ENCODE measurements at places on chromosomes 3 and 15. TPM values are rescaled to one million over a fixed set of nuclear protein-coding genes. Genes with fewer than 3 reads are reported as not detected.

The LRRC3B gene
- not detected for total RNA-seq

The TMCO5A gene
- not detected for total RNA-seq

The GRK7 gene
- total RNA-seq, result not detected

The GPR171 gene
- 1.6 TPM for total RNA-seq

The BFSP2 gene
- 1.6 TPM for total RNA-seq

The GHSR gene
- not detected for total RNA-seq

The TRAIP gene
- 8.7 TPM for total RNA-seq

The TEX55 gene
- total RNA-seq, result not detected

The WNT7A gene
- total RNA-seq, result not detected

DNA sequence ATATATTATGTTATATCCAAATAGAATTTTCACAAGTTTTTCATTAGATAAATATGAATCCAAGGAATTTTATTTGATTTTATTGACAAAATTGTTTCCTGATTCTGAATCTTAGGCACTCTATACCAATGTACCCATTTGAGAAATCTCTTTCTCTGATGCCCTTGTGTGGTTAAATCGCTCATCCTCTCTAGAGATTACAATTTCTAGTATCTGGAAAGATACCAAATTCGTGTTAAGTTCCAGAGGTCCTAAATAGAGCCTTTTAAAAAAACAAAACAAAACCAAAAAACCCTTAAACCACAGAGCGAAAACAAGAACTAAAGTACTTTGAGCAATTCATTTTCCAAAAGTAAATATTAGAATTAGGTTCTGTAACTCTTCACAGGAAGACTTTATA lies 20.0 kb downstream of the SATB1 start:
- no peak for DNase-seq

DNA sequence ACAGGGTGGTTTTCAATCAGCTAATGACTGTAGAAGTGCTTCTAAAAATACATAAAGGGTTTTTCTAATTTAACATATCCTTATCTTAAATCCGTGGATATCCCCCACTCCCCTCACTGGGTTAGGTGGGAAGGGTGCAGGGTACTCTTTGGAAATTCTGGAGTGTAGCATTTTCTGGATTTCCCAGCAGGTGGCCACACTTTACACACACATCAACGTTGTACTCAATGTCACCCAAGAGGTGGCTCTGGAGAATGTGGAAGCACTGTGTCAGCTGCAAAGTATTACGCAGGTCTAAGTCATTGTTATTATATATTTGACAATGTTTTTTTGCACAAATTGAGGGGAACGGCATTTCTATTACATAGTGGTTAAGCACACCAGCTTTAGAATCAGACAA lies 168.8 kb downstream of the CHDH start:
- no peak for DNase-seq

- DNase-seq, result peak; percentile 17
Observed at GRCh38 chr3:19598870-19599269, 335.1 kb downstream of the EFHB start.

GRCh38 chr3:167733961-167734497 lies 663 bp downstream of the PDCD10 start:
- DNase-seq, result no peak

- DNase-seq, result no peak
Observed at GRCh38 chr3:41592753-41593510, 369.0 kb downstream of the ULK4 start.

- DNase-seq, result no peak
Observed at GRCh38 chr15:75437721-75438120, 13.8 kb downstream of the SIN3A start.

DNA sequence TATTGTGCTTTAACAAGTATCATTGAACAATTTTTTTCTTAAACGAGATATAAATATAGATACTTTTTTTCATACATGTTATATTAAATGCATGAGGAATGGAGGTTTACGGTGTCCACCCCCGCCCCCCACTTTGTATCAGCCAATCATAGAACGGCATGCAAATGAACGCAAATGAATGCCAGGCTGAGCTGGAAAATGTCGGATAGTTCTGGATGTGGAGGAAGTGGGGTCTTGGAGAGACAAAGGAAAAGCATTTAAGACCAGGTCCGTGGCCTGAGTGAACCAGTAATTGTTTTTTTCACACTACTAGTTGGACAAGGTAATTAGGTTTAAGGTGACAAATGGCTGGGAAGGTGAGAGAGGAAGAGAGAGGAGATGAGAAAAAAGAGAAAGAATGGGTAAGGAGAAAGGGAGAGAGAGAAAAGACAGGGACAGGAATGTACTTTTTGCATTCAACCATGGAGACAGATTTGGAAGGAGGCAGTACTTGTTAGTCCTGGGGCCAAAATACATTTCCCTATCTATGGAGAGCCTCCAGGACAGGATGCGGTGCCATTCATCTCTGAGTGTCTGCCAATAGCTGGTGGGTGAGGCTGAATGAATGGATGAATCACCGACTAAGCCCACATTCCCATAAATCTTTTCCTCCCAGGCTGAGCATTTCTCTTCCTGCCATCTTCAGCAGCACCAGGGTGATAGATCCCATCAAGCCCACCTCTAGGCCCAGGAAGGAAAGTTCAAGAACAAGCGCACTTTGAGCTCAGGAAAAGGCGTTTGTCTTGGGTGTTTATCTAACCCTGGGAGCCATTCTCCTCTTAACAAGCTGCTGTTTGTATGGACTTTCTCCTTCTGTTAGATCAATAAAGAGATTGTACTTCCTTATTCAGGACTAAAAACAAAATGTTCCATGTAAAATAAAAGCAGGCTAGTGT lies 1.4 kb upstream of the RAD18 start:
- no peak for DNase-seq

DNA sequence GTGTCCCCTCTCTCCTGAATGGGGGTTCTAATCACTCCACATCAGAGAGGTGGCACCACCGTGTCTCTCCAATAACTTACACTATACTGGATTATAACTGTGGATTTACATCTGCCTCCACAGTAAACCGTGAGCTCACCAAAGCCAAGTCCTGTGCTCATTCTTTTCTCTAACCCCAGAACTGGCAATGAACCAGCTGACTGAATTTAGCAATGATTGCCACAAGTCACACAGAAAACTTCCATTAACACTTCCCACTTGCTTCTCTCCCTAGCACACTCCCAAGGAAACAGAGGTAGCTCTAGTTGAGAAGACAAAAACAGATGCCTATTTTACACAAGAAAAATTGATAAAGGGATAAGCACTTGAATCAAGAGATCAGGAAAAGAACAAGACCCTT lies 361.3 kb downstream of the ULK4 start:
- no peak for DNase-seq

DNA sequence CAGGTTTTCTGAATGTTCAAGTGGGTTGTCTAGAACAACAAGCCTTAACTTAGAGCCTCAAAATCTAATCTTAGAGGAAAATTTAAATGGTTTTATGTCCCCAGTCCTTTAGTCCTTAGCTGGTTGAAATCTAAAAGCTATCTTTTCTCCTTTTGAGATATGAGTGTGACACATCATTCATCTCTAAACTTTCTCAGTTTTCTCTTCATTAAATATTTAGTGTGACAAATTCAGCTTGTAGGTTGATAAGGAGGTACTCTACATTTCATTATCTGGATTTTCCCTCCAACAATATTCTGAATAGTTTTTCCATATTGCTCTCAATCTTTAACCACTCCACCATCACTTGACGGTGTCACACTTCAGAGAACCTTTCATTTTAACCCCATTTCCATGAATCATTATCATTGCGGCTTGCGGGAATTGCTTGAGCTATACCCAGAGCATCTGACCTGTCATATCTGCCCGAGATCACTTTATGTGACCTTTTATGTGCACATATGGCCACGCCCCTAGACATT lies 16.1 kb upstream of the ATP8B4 start:
- no peak for DNase-seq

- no peak for DNase-seq
Observed at GRCh38 chr3:65778968-65779367, 259.8 kb downstream of the MAGI1 start.

GRCh38 chr3:154540950-154541604 lies 111.1 kb upstream of the GPR149 start:
- DNase-seq, result no peak

DNA sequence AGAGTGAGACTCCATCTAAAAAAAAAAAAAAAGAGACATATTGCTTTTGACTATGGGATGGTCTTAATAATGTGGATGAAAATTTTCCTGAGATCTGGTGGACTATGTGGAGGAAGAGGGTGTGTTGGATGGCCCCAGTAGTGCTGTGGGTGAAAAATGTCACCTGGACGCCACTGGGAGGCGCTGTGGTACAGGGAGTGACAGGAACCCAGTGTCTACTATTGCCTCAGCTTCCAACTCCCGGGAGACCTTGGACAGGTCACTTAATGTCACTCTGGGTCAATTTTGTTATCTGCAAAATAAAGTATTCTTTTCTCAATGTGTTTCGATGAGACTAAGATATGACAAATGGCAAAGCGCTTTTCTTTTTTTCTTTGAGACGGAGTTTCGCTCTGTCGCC lies 27.7 kb upstream of the DCP1A start:
- DNase-seq, result peak; percentile 59

DNA sequence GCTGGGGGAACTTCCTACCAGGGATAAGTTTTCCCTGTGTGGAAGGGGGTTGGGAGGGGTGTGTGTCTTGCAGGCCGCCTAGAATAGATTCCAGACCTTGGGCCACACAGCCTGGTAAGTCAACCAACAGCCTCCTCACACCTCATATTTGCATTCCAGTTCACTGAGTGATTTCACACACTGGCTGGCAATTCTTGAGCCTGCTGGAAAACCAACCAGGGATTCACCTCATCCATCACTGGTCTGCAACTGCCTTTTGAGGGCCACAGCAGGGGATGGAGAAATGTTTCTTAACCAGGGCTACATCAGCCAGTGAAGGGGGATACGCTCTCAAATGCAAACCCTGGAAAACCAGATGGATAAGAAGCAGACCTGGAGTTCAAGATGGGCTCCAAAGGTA lies 2.0 kb downstream of the FSTL1 start:
- no peak for DNase-seq

- no peak for DNase-seq
Observed at GRCh38 chr3:43641306-43642114, 19.7 kb upstream of the ANO10 start.

- DNase-seq, result no peak
Observed at GRCh38 chr3:78277220-78277619, 1237.3 kb downstream of the ROBO2 start.

GRCh38 chr15:63056829-63057228 lies 14.3 kb downstream of the TPM1 start:
- DNase-seq, result no peak

GRCh38 chr15:65650312-65651041 lies 28.7 kb downstream of the SLC24A1 start:
- no peak for DNase-seq

- DNase-seq, result no peak
Observed at GRCh38 chr15:84889991-84890669, 5.7 kb downstream of the SLC28A1 start.

DNA sequence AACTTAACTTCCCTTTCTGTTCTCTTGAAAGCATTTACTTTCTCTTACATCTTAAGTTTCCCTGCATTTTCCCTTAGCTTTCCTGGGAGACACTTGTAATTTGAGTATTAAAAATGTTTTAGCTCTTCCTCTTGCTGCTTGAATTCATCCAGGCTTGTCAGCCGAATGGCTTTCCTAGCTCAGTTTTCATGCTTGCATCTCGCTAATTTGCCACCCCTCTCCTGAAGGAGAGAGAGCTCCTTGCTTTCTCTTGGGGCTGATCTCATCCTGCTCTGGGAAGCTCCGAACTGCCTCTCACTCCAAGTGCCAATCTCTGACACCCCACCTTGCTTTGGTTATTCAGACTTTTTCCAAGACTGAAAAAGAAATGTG lies 374.6 kb upstream of the TBL1XR1 start:
- DNase-seq, result no peak

- no peak for DNase-seq
Observed at GRCh38 chr3:10015461-10015904, 10.8 kb upstream of the FANCD2 start.

GRCh38 chr15:29270169-29270955 lies 740 bp upstream of the NSMCE3 start:
- peak; percentile 70 for DNase-seq

Measured in B cell (primary cell).